ENCODE measurements at places on chromosomes 4 and X.

DNA sequence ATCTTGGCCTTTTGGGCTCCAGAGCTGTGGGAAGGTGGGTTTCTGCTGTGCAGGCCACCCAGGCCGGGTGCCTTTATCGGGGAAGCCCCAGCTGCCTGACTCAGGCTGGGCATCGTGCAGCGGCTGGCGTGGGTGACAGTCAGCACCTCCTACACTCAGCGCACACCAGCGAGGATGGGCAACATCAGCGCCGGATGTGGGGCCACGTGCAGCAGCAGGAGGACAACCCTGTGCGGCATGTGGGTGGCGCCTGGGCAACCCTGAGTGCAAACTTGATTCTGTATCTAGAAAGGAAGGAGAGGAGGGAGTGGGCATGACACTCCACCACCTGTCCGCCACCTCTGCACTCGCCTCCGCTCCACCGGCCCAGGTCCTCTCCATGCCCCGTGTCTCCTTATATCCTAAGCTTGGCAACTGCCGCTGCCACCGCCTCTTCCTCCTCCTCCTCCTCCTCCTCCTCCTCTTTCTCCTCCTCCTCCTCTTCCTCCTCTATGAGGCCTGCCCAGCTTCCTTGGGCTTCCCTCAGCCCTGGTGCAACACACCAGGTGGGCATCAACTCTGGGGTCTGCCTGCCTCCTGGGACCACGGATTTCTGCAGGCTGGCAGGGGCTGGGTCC, 107.4 kb upstream of the AFAP1 start:
- no peak for DNase-seq

DNA sequence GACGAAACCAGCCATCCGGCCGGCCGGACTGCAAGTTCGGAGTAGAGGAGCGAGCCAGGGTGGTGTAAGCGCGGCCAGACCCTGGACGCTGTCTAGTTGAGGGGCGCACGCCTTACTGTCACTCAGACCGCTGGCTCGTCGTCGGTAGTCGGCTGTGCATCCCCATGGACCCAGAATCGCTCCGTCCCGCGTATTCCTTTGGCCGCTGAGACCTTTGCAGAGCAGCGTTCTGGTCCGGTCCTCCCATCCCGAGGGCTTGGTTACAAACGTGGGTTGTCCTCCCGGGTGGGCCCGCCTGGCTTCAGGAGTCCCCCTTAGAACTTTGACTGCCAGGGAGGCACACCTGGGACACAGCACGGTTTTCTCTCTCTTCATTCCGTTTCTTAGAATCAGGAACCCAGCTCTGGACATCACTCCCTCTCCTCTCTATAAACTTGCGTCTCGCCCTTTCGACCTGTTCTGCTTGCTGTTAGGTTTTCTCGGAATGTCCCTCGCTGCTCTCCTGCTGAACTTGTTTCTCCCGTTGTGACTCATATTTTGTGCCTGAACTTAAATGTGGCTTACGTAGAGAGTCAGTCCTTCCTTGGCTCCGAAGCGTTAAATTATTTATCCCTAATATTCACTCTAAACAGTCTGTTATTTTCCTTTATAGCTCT, 672 bp downstream of the PGM2 start:
- DNase-seq: no peak

- DNase-seq: no peak
Measured at GRCh38 chr4:153573881-153574802, 108.0 kb downstream of the TMEM131L start.

DNA sequence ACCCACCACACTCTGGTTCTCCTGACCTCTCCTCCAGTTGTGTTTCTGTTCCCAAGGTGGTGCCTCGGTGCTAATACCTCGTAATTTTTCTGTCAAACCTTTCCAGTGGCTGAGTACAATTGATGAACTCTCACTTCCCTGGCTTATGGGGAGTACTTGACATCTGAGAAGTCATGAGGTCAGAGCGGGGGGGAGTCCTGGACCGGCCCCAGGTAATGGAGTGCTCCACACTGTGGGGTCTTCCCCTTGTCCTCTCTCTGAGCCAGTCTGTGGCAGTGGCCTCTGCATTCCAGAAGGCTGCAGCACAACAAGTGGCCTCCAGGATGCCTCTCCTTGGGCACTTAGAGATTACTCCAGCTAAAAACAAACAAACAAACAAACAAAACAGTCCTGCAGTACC, 122.5 kb upstream of the TRIM2 start:
- DNase-seq: peak; percentile 69

GRCh38 chrX:20499763-20500162, 233.1 kb upstream of the RPS6KA3 start:
- no peak for DNase-seq

DNA sequence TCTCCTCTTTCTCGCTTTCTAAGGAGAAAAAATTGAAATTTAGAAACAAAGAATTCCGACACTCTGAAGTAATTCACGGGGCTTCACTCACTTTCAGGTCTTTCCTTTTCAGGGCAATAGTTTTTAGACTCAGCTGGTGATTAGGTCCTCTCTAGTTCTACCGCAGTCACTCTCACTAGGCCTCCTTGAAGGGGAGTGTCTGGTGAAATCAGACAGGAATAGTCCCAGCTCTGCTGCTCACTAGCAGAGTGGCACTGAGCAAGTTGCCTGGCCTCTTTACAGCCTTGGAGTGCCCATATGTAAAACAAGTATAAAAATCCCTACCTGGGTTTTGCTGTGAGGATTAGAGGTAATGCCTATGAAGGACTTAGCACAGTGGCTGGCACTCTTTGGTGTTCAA, 64.1 kb downstream of the NEUROG2 start:
- no peak for DNase-seq

GRCh38 chrX:66815227-66815626, 176.3 kb upstream of the EDA2R start:
- DNase-seq: no peak

GRCh38 chr4:5563856-5564255, 144.5 kb downstream of the EVC2 start:
- DNase-seq: peak; percentile 67

GRCh38 chrX:45731448-45731847, 530.8 kb upstream of the DIPK2B start:
- no peak for DNase-seq

- no peak for DNase-seq
Measured at GRCh38 chr4:119010909-119011606, 122.4 kb downstream of the SYNPO2 start.

GRCh38 chrX:73400136-73400748, 46.6 kb upstream of the CDX4 start:
- no peak for DNase-seq

GRCh38 chr4:146155152-146155724, 20.3 kb upstream of the LSM6 start:
- no peak for DNase-seq

GRCh38 chr4:6188687-6189305, 11.6 kb downstream of the JAKMIP1 start:
- no peak for DNase-seq

All from vagina (tissue), 2 donors.